NCI-H187 (cell line): ENCODE measurements at places on chromosomes 12 and 14.

- DNase-seq = no peak
Measured at GRCh38 chr12:46369474-46370379, 2.8 kb downstream of the SLC38A2 start.

GRCh38 chr12:84594157-84594556 lies 318.4 kb downstream of the SLC6A15 start:
- no peak for DNase-seq

DNA sequence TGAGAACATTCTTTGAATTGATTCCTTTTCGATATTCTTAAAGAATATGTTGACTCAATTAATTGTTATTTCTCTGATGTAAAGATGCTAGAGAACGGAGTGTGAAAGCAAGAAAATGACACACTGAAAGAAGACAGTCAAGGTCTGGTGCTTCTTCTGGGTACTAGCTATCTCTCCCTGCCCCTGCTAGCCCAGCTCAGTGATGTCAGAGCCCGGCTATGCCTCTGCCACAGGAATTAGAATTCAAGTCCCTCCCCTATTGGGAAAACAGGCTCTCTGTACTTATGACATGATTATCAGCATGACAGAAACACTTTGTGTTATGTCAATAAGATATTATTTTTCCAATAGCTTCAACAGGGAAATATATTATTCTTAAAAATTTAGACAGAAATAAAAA lies 252.4 kb downstream of the KCNC2 start:
- DNase-seq = no peak

DNA sequence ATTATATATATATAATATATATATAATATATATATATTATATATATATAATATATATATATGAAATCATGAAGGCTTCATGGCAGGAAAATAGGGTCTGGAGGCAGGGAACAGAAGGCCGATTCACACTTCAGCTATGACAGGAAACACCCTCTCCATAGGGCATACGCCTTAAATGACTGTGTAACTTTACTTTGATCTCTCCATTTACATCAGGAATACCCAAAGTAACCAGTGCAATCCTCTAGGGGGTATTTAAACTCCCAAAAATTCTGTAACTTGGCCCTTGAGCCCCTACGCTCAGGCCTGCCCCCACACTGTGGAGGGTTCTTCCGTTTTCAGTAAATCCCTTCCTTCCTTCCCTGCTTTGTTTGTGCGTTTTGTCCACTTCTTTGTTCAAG lies 40.4 kb upstream of the PPP2R5C start:
- DNase-seq = no peak

DNA sequence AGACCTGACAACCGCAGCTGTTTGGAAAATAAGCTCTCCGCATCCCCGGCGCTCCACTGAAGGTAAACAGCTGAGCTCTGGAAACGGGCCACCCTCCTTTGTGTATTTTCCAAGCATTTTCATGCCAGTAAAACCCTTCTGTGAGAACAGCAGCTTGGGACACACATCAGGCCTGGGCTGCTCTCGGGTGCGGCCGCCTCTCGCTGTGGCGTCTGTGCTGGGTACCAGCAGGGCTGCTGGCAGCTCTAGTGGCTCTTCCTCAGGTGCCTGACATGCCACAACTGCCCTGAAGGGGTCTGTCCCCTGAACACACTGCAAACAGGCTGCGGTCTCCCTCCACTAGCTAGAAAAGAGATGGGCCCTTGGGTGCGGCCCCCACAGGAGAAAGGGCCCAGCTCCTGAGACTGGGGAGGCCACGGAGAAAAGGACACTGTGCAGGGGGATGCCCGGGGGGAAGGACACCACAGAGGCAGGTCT lies 96.3 kb downstream of the ITPK1 start:
- no peak for DNase-seq

- DNase-seq = no peak
Measured at GRCh38 chr14:51988221-51988620, 1.1 kb upstream of the RTRAF start.

DNA sequence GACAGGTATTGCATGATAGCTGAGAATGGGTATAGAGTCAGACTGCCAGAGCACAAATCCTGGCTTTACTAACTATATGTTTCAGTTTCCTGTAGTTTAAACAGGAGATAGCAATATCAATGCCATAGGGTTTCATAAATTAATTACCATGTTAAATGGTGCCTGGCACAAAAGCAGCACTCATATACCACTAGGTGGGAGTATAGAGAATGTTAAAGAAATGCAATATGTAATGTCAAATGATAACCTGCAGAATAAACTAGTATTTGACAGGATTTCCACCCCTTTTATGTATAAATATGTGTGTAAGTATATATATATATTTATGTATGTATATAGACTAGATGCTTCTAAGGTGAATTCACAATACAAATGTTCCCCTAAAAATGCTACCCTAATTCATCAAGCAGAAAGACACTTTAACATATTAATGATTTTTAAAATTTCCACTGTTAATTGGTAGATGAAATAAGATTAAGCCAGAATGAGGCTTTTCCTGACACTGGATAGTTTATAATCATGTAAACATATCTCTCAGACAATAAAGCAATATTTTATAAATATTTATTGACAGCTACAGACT lies 8.6 kb downstream of the WDR89 start:
- DNase-seq = no peak

GRCh38 chr12:93782853-93783252 lies 105.7 kb downstream of the CRADD start:
- no peak for DNase-seq

DNA sequence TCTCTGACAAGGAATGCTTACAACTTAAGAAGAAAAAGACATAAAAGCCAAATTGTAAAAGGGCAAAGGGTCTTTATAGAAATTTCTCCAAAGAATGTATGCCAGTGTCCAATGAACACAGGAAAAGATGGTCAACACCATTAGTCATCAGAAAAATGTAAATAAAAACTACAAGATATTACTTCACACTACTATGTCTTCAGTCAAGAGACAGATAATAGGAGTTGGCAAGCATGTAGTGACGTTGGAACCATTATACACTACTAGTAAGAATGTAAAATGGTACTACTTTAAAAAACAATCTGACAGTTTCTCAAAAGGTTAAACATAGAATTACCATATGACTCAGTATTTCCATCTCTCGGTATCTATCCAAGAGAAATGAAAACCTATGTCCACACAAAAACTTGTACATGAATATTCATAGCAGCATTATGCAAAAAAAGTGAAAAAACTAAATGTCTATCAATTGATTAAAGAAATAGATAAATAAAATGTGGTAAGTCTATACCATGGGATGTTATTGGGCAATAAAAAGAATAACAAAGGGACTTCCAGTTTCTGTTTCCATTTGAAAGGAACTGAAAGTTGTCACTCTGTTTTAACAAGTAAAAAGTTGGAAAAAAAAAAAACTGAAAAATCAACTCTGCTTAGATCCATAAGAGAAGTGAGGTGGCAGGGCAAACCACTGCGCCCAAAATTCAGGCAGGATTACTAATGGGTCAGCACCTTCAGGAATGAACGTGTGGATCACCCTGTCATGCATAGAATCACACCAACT lies 69.8 kb downstream of the ALG10B start:
- no peak for DNase-seq

DNA sequence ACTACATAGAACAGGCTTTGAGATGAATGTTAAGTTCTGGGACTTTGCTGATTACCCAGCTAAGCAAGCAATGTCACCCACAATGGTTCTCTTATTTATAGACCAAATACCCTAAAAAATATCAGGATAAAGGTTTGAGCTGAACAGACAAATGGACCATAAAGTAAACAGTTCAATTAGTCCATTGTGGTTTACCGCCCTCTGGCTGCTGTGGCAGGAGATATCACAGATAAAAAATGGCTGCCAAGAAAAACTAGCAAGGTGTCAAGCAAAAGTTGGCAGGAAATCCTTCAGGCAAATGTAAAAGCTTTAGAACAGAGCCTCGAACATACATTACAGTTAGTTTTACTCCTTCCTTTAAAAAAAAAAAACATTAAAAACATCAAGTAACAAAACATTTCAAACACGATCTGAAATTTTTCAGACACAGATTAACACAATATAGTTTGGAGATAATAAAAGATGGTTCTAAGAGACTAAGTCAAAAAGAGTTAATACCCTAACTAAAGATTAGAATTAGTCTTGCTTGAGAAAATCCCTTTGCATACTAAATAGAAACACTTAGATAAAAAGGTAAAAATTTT lies 41.3 kb downstream of the MED13L start:
- no peak for DNase-seq

- no peak for DNase-seq
Measured at GRCh38 chr12:116142936-116143898, 134.3 kb downstream of the MED13L start.

DNA sequence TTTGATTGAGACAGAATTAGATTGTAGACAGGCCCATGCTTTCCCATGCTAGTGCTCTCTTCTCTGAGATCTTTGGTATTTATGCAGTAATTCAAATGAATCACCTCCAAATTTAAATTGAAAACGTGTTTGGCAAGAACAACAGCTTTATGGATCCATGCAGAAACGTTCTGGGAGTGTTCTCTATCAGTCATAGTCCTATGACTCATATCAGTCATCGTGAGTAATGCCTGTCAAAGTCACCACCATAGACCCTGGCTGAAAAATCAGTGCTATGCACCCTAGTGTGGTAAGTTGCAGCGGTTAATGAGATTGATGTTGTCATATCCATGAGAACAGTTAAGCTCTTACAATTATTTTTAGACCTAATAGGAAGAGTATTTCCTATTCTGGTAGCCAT lies 90.1 kb upstream of the FOXG1 start:
- no peak for DNase-seq

- no peak for DNase-seq
Measured at GRCh38 chr14:73295198-73295796, 58.0 kb downstream of the PAPLN start.

GRCh38 chr14:103932791-103933490 lies 4.7 kb downstream of the TDRD9 start:
- DNase-seq = no peak

GRCh38 chr12:13198241-13198640 lies 1.7 kb downstream of the EMP1 start:
- no peak for DNase-seq

- DNase-seq = no peak
Measured at GRCh38 chr12:2356601-2357125, 303.9 kb downstream of the CACNA1C start.

DNA sequence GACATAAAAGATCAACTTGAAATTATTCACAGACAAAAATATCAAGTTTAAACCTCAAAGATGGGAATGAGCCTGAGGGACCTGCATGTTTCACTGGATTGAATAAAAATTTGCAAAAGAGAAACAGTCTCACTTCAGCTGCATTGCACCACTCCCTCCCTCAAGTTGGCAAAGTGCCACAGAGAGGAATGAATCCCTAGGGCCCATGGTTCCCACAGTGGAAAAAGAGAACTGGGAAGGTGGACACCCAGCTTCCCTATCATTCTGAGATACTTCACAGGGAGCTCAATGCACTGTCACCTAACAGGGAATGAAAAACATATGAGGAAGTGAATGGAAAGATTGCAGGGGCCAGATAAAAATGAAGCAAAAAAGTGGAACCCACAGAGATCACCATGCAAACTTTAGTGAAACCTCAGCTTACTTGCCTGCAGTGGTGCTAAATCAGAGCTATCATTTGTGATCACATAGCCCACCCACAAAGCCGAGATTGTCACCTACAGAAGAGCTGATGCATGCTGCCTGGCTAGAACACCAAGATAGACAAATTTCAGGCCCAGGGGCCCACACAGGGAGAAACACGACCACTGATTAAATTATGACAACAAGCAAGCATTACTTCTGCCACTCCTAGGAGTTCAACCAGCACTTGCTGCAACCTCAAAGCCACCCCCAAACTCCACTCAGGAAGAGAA lies 911.3 kb downstream of the LRFN5 start:
- DNase-seq = no peak

GRCh38 chr12:20040831-20041230 lies 327.5 kb upstream of the PDE3A start:
- DNase-seq = no peak

GRCh38 chr12:27498149-27498548 lies 25.9 kb upstream of the PPFIBP1 start:
- DNase-seq = no peak

DNA sequence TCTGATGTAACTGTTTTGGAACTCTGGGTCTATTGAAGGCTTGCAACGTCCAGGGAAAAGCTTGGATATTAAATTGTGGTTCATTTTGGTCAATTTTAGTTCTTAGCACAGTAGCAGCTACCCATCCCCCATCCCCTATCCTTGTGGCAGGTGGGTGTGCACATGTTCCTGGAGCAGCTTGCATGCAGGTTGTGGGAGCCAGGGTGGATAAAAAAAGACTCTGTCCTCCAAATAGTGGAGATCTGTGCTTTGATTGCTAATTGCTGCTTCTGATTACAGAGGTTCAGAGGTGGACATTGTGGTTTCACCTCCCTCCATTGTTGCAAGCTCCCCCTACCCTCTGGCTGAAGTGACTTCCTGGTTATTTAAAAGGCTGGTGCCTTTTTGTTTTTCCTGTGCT lies 23.1 kb downstream of the ATP23 start:
- no peak for DNase-seq

GRCh38 chr14:78950649-78951048 lies 780.5 kb downstream of the NRXN3 start:
- DNase-seq = no peak

GRCh38 chr12:40827683-40828592 lies 135.7 kb downstream of the CNTN1 start:
- DNase-seq = no peak

GRCh38 chr14:71403656-71404055 lies 496.4 kb downstream of the PCNX1 start:
- no peak for DNase-seq

DNA sequence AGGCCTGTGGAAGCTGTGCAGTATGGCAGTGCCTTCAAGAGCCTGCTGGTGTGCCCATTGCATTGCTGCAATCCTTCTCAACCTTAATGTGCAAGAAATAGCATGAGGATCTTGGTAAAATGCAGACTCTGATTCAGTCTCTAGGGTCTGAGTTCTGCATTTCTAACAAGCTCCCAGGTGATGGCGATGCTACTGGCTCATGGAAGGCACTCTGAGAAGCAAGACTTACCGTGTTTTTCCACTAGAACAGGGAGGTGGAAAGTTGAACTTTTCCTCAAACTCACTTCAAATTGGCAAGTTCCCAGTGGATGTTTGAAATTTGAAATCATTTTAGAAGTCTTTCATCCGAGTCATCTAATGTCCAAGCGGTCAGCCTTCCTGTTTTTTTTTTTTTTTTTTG lies 55.5 kb downstream of the MYRFL start:
- no peak for DNase-seq

GRCh38 chr12:1716215-1716862 lies 25.5 kb downstream of the ADIPOR2 start:
- no peak for DNase-seq

- no peak for DNase-seq
Measured at GRCh38 chr12:48967991-48968390, 3.5 kb downstream of the WNT10B start.

- no peak for DNase-seq
Measured at GRCh38 chr12:116320791-116321217, 43.3 kb upstream of the MED13L start.

DNA sequence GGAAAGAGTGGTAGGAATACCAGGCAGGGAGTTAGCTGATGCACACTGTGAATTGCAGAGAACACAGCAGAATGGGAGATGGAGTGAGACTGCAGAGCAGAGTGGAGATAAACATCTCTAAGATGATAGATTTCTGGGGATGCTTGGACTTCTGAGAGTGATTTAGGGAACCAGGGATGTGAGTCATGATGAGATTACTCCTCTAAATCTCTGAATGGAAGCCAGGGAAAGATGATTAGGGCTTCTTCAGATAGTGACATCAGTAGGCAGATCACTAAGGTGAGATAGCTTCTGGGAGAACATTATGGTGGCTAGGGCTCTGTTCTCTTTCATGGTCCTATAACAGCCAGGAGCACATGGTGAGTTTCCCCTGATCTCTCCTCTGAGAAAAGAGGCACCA lies 501.5 kb upstream of the USP15 start:
- no peak for DNase-seq
